ENCODE measurements at places on chromosomes 1 and 21.
A peak's percentile ranks its signal among the peaks of the same experiment; 100 is the strongest.

DNA sequence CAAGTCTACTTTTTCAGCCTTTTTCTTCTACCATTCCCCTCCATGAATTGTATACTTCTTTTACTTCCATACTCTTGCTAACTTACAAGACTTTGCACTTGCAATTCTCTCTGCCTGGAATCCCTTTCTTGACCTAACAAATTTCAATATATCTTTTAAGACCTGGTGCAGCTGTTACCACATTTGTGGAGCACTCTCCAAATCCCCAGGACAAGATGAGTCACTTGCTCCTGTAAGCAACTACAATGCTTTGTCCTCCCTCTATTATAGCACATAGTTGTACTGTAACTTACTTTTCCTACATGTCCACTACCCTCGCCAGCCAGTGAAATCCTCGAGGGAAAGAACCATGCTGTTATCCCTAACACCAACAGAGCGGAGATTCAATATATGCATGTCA, 43.1 kb downstream of the WARS2 start:
- no peak for DNase-seq

GRCh38 chr1:28135371-28136168, 40.9 kb downstream of the PTAFR start:
- DNase-seq = no peak

- peak; percentile 30 for DNase-seq
Measured at GRCh38 chr1:216531263-216532239, 108.3 kb upstream of the USH2A start.

GRCh38 chr1:27353166-27353565, 11.3 kb downstream of the SYTL1 start:
- no peak for DNase-seq

GRCh38 chr21:32806810-32807386, 35.3 kb upstream of the PAXBP1 start:
- no peak for DNase-seq

DNA sequence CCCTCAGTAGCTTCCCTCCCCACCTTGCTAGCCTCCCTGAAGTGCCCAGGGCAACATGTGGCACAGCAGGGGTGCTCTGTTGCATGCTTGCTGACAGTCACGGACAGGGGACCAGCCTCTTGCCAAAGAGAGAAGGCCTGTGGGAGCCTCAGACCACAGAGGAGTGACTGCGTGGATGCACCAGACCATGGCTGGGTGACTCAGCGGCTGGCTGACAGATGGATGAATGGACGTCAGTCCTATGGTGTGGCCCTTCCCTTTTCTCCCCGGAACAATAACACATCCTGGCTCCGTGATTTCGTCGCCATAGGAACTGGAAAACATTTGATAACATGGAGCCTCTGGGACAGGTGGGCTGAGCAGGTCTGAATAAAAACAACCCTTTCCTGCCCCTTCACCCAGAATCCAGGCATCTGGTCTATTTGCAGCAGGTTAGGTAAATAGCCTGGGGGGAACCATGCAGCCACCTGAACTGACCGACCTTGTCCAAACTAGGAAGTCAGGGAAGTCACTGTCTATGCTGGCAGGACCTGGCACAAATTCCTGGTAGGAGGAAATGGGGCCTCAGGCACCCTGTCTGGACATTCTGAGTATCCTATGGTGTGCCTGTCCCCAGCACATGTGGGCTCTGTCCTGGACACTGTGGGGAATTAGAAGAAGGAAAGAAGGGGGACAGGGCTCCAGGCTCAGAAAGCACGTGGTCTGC, 53.3 kb downstream of the NENF start:
- peak; percentile 91 for DNase-seq

DNA sequence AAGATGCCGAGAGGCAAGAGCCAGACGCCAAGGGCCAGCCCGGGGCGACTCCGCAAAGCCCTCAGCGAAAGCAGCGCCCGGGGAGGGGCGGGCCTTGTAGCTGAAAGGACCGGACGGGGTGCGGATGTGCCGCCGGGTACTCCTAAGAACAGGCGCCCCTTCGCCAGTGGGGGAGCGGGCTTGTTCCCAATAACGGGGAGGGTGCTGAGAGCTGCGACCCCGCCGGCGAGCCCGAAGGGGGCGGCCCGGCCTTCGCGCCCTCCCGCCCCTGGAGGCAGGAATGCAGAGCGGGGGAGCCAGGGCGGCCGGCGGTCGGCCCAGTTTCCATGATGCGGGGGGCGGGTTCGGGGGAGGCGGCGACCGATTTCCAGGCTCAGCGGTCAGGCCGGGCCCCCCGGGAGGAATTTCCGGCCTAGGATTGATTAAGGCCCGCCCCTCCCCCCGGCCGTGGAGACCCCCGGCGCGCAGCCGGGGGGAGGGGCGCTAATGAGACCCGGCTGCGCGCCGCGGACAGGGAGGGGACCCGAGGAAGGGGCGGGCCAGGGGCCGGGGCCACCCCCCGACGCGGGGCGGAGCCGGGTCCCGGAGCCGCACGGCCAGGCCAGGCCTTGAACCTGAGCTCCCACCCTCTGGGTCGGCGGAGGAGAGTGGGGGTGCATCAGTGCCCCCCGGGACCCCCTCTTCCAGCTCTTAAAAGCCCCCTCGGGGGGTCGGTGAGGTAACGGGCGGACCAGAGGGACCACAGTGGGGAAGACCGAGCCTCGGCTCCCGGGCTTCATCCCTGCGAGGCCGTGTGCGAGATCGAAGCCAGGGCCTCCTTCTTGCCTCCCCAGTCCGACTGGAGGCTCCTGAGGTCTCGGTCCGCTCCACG, 898 bp upstream of the TMEM200B start:
- DNase-seq = no peak

DNA sequence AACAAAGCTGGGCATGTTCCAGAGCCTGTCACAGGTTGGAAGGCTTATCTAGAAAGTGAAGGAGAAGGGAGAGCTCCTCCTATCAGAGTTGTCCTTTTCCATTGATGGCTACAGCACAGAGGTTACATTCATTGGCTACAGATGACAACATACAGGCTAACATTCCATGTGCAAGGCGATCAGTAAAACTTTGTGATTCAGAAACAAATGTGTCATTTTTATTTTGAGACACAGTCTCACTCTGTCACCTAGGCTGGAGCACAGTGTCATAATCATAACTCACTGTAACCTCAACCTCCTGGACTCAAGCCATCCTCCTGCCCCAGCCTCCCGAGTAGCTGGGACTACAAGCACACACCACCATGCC, 32.6 kb downstream of the TRIM67 start:
- no peak for DNase-seq

DNA sequence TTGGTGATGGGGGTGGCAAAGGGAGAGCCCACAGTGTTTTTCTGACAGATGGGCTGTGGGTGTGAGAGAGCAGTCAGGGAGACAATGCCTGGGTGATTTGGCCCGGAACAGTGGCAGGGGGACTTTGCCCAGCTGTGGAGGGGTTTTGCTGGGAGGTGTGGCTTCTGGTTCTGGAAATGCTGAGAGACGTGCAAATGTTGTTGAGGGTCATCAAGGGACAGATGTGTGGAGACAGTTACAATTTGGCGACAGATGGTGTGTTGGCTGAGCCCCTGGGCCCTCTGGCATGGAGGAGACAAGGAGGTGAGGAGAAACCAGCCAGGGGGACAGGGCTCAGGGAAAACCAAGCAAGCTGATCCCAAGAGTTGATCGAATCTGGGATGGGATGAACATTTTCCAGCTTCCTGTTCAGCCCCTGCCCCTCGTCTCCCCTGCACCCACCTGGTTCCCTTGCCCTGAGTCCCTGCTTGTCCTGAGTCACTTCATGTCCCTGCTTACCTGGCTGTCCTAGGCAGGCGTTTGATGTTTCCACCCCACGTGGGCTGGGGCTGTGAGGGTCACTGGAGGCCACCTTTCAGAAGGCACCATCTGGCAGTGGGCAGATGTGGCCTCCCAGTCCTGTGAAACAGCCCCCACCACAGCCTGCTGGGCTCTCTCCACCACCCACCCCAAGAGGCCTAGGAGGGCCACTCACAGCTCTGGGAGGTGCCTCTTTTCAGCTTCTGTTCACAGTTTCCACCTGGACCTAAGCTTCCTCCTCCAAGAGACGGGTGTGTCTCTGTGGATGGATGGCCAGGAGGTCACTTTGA, 15.8 kb upstream of the ZNF678 start:
- no peak for DNase-seq

DNA sequence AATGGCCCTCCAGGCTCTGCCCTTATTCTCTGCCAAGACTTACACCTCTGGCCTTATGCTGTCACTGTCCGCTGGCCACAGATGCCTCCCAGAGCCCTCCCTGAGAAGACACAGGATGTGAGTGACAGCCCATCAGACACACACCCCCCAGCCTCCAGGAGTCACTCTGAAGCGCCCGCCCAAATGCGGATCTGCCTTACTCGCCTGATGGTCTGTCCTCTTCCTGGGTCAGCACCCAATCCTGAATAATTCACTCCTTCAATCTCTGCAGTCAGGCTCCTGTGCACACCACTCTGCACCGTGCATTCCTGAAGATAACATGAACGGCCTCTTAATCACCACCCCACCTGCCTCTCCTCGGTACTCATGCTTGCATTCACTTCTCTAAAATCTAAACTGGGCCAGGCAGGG, 14.7 kb downstream of the CLSTN1 start:
- no peak for DNase-seq

- DNase-seq = no peak
Measured at GRCh38 chr1:73611681-73612080, 586.3 kb downstream of the LRRIQ3 start.

Data from NCI-H2029 (cell line).